ENCODE measurements at places on chromosomes 11 and 22.

- no peak for DNase-seq
Measured at GRCh38 chr22:21652547-21653545, 10.7 kb downstream of the SDF2L1 start.

- no peak for DNase-seq
Measured at GRCh38 chr22:42645938-42646568, 3.1 kb downstream of the CYB5R3 start.

GRCh38 chr11:86180423-86180822 is 64.1 kb upstream of the EED start:
- DNase-seq = no peak

GRCh38 chr11:81915045-81915444 is 818.6 kb downstream of the FAM181B start:
- peak; percentile 38 for DNase-seq

- no peak for DNase-seq
Measured at GRCh38 chr22:43293655-43294392, 49.3 kb downstream of the SCUBE1 start.

DNA sequence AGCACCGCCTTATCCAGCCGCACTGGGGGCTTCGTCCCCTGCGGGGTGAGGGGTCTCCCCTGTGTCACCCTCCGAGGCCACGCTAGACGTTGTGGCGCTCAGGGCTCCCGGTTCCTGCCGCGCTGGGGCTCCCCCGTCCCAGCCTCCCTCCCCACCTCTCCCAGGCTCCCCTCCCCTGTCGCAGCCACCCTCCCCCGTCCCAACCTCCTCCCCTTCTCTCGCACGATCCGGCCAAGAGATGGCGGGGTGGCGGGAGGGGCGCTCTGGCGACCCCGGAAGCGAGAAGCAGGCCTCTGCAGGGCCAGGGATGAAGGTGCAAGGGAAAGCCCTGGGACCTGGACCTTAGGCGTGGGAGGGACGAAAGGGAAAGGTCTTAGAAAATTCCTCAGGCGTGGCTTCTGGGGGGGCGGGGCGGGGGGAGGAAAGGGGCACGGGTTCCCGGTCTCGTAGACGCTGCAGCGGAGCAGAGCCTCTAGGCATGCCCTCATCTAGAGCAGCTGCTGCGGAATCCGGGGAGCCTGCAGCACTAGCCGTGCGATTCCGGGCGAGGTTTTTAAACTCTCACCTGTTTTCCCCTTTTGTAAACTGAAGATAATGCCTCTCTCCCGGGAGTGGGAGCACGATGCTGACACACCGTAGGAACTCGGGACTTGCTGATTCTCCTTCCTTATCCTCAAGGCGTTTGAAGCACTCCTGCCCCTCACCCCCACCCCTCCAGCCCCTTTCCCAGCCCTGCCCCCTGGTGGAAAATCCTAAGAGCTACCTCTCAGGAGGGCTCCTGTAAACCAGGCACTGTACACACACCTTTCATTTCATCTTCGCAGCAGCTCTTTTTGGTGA is 14.4 kb downstream of the KCNJ5 start:
- peak; percentile 71 for DNase-seq

DNA sequence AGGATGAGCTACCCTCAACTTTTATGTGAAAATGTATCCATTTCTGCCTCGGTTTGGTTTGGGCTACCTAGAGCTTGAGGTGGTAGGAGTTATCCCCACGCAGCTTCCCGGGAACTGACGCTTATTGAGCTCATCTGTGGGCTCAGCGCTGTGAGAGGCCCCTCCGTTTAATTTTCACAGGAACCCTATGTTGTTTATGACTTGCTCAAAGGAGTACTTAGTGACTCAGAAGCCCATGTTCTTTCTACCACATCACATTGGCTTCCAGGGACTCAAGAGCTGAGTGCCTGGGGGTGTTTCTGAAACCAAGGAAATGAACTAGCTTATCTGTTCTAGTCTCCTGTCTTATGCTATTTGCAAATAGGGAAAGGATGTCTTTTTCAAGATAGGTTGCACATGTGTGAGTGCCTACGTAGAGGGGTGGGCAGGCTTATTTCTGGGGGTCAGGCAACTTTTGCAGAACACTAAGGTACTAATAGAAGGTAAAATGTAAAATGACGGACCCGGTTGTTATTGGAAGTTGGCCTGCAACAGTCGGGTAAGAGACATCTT is 40.5 kb downstream of the MICAL2 start:
- no peak for DNase-seq

GRCh38 chr11:17014833-17015626 is 816 bp upstream of the PLEKHA7 start:
- DNase-seq = peak; percentile 53

GRCh38 chr11:133842730-133843129 is 2.6 kb downstream of the SPATA19 start:
- no peak for DNase-seq

- DNase-seq = no peak
Measured at GRCh38 chr22:26286091-26286820, 117.0 kb downstream of the SEZ6L start.

GRCh38 chr22:39917776-39918495 is 17.1 kb downstream of the GRAP2 start:
- peak; percentile 19 for DNase-seq

GRCh38 chr11:65648997-65649493 is 11.1 kb downstream of the SIPA1 start:
- no peak for DNase-seq

DNA sequence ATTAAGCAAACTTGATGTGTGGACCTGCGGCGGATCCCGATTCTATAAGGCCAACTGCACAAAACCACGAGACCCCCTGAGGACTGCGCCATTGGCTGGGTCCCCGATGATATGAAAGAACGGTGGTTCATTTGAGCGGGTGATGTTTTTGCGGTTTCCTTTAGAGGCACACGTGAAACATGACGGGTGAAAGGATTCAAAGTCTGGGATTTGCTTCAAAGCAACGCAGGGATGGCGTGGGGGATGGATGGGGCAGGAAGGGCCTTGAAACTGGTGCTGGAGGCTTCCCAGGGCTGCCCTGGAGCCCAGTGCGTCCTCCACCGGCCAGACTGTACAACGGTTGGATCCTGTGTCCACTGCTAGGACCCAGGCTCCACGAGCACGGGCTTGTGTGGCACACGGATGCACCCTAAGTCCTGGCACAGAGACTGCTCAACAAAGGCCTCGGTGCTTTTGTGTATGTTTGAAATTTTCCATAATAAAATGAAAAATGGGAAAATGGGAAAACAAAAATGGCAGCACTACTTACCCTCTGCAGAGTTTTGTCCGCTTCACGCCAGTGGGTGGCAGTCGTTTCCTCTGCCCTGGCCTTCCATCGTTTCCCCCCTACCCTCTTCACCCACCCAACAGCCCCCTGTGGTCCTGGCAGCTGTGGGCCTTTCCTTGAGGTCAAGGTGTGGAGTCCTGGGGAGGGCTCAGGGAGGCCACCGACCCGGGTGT is 3.6 kb downstream of the ASCL2 start:
- no peak for DNase-seq

GRCh38 chr22:38240734-38241252 is 32.0 kb downstream of the TMEM184B start:
- no peak for DNase-seq

DNA sequence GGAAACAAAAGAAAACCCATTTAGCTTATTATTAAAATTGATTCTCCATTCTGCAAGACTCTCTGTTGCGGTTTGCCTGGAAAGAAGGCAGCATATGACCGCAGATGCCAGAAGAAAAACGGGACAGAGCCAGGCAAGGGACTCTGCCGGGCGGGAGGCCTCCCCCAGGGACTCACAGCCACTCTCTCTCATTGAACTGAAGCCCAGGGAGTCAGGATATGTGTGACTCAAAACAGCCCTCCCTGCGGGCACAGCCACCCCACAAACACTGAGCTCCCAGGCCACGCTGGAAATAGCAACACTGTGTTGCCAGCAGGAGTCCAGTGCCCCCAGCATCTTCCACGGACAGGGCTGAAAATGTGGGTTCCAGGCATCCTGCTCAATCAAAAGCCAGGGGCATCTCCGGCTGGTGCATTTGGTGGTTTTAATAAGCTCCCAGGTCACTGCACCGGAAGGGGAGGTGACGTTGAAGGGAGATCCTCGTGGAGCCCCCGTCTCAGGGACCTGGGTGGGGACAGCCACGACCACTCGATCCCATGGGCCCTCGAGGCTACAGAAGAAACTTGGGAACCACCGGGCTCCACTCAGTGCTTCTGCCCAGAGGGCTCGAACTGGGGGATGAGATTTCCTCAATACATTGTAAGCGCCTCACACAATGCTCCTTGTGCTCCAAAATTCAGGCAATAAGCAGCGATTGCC is 624.5 kb downstream of the TBC1D22A start:
- DNase-seq = no peak

DNA sequence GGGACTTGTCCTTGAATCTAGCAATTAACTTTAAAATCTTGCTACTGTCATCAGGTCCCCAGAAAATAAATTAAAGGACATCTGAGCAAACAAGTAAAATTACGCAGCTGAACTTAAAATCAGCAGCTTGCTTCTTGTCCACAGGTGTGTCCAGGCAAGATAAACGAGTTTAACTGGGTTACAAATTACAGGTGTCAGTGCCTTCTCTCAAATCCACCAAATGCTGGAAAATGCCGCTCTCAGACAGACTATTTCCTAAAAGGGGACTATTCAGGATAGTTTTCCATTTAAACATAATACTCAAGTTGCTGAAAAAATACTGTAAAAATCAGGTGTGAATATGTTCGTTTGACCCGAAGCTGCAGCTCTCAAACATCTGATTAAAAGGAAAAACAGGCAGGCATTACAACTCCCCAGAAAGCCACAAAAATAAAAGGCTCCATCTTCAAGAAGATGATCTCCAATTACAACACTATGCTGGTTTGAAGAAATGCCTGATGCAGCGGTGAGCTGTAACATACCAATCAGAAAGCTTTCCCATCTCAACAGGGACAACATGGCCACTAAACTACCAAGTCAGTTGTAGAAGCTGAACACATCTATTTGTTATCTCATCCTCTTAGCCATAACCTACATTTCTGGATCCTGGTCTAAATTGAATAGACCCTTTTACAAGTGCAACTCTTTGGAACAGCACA is 82.1 kb downstream of the CADM1 start:
- peak; percentile 28 for DNase-seq

GRCh38 chr22:43466710-43467109 is 54.9 kb downstream of the MPPED1 start:
- DNase-seq = no peak

DNA sequence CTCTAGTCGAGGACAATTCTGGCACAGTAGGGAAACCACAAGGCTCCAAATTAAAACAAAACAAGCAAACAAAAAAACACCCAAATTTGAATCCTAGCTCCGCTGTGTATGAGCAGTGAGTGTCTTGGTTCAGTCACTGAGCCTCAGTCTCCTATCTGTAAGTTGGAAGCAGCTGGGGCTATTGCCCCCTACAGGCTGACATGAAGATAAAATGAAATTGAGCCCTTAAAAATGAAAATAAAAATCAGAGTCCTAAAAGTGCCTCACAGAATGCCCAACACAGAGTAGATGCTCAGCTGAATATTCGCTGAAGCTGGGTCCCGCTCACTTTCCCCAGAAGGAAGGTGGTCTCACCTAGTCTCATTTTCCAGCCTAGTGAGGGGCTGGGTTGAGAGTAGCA is 65.2 kb downstream of the PDE2A start:
- no peak for DNase-seq

DNA sequence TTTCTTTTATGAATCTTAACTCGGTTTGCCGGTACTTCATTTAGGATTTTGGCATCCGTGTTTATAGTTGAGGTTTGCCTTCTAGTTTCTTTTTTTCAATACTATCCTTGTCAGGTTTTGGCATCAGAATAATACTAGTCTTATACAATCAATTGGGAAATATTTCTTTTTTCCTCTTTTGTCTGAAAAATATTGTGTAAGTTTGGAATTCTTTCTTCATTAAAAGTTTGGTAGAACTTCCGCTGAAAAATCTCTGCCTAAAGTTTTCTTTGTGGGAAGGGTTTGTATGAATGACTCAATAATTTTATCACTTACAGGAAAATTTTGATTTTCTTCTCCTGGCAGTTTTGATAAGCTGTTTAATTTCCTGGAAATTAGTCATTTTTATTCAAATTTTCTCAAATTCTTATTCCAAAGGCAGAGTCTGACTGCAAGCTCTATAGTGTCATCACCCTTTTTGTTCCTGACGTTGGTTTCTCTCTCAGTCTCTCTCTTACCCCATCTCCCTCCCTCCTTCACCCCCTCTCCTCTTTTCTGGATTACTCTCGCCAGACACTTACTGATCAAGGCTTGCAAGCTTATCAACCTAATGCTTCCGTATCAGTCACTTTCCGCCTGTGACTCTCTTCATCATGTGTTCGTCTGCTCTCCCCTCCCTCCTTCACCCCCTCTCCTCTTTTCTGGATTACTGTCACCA is 555.7 kb downstream of the TBC1D22A start:
- no peak for DNase-seq

DNA sequence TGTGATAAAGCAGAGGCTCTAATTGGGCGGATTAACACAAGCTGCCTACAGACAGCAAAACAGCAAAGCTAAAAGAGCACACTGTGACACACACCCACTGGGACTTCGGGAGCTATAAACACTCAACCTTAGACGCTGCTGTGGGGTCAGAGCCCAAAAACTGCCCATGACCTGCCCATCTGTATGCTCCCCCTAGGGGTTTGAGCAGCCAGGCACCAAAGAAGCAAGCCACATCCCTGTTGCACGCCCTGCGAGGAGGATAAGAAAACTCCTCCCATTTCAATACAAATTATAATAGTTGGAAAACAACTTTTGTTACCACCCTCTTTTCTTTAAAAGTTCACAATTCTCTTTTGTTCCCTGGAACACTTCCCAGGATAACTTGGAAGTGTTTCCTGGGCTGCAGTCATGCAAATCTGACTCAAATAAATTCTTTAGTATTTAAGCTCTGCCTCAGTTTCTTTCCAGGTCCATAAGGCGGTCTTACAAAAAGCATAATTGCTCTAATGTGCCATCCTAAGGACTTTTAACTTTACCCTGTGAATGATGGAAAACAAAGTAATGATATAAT is 86.4 kb downstream of the DLG2 start:
- DNase-seq = no peak

- DNase-seq = no peak
Measured at GRCh38 chr11:42544726-42545125, 767.1 kb upstream of the API5 start.

GRCh38 chr11:61164606-61165424 is 3.6 kb upstream of the VPS37C start:
- no peak for DNase-seq

DNA sequence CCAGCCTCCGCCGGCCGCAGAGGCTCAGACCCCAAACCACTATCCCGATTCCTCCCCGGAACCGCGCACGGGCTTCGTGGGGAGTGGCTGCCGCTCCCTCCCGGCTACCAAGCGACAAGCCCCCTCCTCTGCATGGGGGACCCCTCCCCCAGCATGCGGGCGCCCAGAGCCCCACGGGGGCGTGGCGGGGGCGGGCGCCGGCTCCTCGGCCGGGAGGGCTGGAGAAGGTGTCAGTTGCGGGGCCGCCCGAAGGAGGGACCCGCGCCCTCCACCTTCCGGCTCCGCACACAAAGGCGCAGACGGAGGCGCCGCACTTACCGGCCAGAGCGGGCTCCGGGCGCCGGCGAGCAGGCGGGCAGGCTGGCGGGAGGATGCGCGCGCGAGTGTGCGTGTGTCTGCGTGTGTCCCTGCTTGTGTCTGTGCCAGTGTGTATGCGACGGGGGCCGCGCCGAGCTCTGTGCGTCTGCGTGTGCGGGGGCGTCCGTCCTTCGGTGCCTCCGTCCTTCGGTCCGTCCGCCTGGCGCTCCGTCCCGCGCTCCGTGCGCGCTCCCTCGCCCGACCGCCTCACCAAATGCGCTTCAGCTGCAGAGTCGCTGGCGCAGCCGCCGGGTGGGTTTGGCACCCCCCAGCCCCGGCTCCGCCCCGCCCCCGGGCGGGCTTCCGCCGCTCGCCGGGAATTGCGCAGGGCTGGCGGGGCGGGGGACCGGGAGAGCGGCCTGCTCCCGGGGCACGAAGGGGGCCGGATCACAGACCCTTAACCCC is at the start of gene PTPN5:
TSS of gene PTPN5 (minus strand) at position 592 of the 762 bp plus-strand sequence. CDS start 19,840 bp downstream, outside the sequence.
- DNase-seq = peak; percentile 30

Data from NCI-H1105 treated with DMSO at 0.1 percent for 48 hours (cell line).